ENCODE measurements at places on chromosomes 4 and X. TPM values are rescaled to one million over a fixed set of nuclear protein-coding genes. Genes with fewer than 3 reads are reported as not detected.
A peak's percentile ranks its signal among the peaks of the same experiment; 100 is the strongest.

DNA sequence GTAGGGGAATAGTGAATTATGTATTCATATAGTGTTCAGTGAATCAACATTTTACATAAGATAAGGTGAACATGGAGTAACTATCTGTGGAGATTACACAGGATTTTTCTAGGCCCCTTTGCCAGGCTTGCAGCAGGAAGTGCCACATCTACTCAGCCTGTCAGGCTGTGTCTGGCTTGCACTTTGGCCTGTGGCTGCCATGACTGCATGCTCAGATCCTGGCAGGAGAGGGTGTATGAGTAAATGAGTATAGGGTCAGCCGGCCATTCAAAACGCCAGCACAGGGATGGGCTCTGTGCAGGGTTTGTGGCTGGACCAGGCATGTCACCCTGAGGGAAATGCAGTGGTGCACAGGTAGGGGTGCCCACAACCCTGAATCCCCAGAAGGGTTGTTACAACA is 51.9 kb downstream of the UBQLN2 start:
- DNase-seq = no peak

- no peak for DNase-seq
Observed at GRCh38 chrX:77347572-77347971, 99.6 kb upstream of the FGF16 start.

- no peak for DNase-seq
Observed at GRCh38 chrX:42680666-42681065, 97.3 kb downstream of the PPP1R2C start.

- DNase-seq = no peak
Observed at GRCh38 chr4:24278693-24279092, 305.7 kb downstream of the DHX15 start.

The XKRX gene
- total RNA-seq = 0.12 TPM

The FOXO4 gene
- total RNA-seq = 14.3 TPM

- DNase-seq = no peak
Observed at GRCh38 chr4:142778900-142779299, 67.2 kb downstream of the INPP4B start.

- DNase-seq = no peak
Observed at GRCh38 chr4:14143892-14144291, 516.4 kb upstream of the BOD1L1 start.

DNA sequence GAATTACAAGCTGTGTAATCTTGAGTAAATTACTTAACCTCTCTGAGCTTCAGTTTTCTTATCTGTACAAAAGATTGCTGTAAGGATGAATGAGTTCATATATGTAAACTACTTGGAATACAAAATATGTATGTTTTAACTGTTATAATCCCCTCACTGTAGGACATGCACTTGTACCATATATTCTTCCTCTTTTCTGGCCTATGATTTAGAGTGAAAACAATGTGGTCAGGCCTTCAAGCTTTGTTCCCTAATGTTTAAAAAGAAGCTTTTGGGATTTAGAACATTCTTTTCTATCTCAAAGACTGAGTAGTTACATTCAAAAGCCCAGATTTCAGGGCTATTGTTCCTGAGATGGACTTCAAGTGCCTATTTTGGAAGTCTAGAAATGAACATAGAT is 26.7 kb upstream of the GPRIN3 start:
- DNase-seq = no peak

- no peak for DNase-seq
Observed at GRCh38 chr4:25350561-25350960, 26.5 kb upstream of the ANAPC4 start.

- no peak for DNase-seq
Observed at GRCh38 chr4:149199594-149199993, 616.0 kb downstream of the IQCM start.

GRCh38 chr4:83013902-83014301 is 3.3 kb upstream of the LIN54 start:
- DNase-seq = no peak

- DNase-seq = no peak
Observed at GRCh38 chrX:134542485-134542884, 82.5 kb downstream of the HPRT1 start.

- no peak for DNase-seq
Observed at GRCh38 chrX:50072110-50072509, 128.7 kb downstream of the AKAP4 start.

DNA sequence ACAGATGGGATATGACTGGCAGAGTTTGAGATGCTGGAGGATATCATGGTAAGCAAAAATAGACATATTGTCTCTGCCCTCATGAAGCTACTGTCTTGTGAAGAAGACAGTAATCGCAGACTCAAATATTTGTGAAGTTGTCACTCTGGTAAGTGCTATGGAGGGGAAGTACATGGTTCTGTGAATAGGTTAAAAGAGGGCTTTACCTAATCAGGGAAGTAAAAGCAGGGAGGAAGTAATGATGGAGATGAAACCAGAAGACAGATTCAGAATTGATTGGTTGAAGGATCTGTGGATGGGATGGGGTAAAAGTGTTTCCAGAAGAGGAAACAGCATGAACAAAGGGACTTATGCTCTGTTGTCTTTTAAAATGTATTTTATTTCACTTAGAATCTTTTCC is 19.3 kb upstream of the MAGED1 start:
- DNase-seq = no peak

The CNKSR2 gene
- total RNA-seq = 9.5 TPM

DNA sequence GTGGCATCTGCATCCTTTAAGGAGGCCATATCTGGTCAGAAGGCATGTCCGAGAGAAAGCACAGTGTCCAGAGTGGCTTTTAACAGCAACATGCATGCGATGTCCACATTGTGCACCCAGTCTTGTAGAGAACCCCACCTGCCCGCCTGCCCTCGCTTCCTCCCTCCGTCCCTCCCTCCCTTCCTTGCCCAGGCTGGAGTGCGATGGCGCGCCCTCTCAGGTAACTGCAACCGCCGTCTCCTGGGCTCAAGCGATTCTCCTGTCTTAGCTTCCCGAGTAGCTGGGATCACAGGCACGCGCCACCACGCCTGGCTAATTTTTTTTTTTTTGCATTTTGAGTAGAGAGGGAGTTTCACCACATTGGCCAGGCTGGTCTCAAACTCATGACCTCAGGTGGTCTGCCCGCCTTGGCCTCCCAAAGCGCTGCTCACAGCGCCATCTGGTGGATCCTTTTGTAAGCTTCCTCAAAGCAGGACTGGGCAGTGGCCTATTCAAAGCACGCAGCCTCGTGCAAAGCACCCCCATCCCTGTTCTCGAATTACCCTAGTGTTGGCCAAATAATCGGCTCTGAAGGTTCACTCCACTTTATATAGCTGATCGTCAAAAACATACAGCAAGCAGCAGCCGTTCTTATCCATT is 15.0 kb downstream of the BRCC3 start:
- peak; percentile 39 for DNase-seq

The HPGD gene
- total RNA-seq = 7.3 TPM

- no peak for DNase-seq
Observed at GRCh38 chr4:165580351-165580905, 201.6 kb downstream of the CPE start.

DNA sequence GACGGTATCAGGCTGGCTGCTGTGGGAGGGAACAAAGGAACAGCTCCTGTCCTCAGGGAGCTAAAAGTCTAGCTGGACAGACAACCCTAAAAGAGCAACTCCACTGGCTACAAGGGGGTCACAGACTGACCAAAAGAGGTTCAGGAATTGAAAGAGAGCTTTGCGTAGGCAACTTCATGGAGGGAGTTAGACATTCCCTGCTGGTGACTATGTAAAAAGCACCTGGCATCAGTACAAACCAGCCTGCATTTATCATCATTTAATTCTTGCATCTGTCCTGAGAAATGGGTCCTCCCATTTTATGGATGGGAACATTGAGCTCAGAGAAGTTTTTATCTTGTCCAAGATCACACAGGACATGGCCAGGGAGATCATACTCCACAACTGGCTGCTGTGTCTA is 1.4 kb upstream of the LGI2 start:
- DNase-seq = no peak

DNA sequence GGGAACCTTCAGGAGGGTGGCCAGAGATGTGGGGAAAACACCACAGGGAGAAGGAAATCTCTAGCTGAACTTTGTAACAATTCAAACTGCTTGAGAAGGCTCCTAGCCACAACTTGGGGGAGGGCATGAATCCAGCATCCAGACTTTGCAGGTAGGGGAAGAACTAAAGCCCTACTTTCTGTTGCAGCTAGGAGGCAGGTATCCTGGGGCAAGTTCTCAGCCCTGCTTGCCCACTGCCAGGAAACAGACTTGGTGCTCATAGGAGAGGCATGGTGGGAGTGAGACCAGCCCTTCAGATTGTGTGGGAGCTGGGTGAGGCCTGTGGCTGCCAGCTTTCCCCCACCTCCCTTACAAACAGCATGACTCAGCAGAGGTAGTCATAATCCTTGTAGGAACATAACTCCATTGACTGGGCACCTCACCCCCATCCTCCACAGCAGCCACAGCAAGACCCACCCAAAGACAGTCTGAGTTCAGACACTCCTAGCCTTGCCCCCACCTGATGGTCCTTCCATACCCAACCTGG is 209.5 kb upstream of the CPEB2 start:
- DNase-seq = no peak

The GPM6B gene
- not detected for total RNA-seq

The PRR32 gene
- total RNA-seq = not detected

- DNase-seq = no peak
Observed at GRCh38 chr4:10100734-10101216, 15.8 kb downstream of the WDR1 start.

The BMP3 gene
- total RNA-seq = not detected

The KDR gene
- total RNA-seq = not detected

- DNase-seq = peak; percentile 6
Observed at GRCh38 chrX:103157496-103158316, 57.2 kb upstream of the BEX4 start.

DNA sequence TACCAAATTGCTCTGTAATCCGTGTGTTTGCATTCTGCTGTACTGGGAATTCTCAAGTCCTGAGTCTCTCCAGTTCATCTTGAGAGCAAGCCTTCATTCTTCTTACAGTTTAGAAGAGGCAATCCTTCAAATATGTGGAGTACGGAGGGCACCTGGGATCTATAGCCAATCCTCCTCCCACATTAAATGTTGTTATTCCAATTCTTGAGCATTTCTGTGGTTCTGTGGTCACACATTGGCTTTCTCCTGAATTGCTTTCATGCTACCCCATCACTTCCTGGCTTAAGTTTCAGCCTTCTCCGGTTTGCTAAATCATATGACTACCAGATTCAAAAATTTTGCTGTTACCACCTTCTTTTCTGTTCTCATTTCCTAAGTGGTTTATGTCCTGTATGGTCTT is 611.1 kb downstream of the PCDH19 start:
- no peak for DNase-seq

DNA sequence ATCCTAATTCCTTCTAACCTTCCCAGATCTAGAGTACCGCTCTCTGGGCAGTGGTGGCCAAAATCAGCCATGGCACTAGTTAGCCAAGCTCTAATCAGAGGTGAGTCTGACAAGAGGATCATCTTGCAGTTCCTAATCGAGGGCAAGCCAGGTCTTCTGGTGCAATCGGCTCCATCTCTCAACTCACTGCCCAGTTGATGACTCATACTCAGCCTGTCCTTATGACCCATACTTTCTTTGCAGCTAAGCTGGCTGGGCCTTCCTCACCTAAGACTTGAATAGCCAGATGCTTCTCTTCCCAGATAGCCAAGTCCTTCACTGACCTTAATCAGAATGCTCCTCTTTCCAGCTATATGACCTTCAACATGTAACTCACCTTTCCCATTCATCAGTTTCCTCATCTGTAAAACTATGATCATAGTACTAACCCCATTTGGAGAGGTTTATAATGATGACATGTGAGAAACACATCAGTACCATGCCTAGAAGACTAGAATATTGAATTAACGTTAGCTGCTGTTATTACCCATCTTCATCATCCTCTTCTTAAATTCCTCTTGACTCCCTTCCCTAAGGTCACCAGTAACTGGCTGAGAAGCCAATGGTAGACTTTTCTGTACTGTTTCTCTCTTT is 57.1 kb downstream of the RELL1 start:
- no peak for DNase-seq

DNA sequence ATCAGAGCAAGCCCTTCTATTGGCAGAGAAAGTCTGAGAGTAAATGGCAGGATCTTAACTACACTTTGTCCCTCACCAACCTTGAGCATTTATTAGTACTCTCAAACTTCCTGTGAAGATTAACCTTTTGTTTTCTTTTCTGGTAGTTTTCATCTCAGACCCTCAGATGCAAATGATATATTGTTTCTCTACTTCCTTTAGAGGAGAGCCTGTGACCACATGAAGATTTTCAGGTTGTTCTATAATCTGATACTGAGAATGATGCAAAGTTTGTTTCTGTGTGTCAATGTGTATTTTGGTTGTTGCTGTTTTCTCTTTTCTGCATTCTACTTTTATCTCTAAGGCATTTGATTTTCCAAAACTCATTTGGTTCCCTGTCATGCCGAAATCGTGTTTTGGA is 165.8 kb upstream of the CYSLTR1 start:
- no peak for DNase-seq

GRCh38 chr4:21192367-21192766 is 492.1 kb downstream of the PACRGL start:
- DNase-seq = no peak

GRCh38 chr4:109648266-109648996 is 54.8 kb downstream of the CASP6 start:
- peak; percentile 50 for DNase-seq

The FGD1 gene
- 0.05 TPM for total RNA-seq

The SLC35A2 gene
- total RNA-seq = 14.0 TPM
